ENCODE measurements at places on chromosomes 3 and 15.

GRCh38 chr3:22399566-22399965 is 648.6 kb upstream of the ZNF385D start:
- DNase-seq, result no peak

- DNase-seq, result peak; percentile 13
These were observed 988.4 kb downstream of the EPHA3 start for GRCh38 chr3:90095811-90096210.

- DNase-seq, result peak; percentile 69
These were observed 48.6 kb upstream of the DUSP7 start for GRCh38 chr3:52104684-52105640.

- no peak for DNase-seq
These were observed 28.1 kb downstream of the SLMAP start for GRCh38 chr3:57784089-57784735.

- no peak for DNase-seq
These were observed 759 bp downstream of the GALNT15 start for GRCh38 chr3:16174976-16175901.

DNA sequence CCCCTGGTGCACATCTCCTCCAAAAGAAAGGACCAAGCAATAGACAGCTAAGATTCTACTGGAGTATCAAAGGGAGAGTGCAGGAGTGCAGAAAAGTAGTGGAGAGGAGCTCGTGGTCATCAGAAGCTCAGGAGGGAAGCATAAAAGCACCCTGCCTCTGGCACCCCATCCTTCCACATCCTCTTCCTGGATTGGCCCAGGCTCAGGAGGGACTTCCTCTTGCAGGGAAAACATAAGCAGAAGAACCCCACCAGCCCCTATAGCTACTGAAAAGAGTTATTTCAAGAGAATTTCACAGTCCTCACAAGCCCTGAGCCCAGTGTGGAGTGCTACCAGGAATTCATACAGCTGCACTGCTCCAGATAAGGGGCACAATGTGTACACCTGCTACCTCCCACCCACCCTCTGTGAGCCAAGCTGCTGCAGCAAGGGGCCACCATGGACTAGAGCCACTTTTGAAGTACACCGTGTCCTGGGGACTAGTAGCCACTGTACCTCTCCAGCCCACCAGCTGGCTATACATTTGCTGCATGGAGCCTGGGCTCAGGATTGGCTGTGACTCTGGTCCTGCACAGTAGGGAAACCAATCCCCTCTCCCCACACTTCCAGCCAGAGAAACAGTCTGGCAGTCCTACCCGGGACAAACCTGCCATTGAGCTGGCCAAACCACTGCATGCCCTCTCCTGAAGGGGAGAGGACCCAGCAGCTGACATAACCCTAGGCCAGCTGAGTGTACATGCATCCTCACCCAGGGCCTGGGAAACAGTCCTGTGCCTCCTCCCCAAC is 43.0 kb downstream of the CD200R1 start:
- no peak for DNase-seq

- peak; percentile 39 for DNase-seq
These were observed 813.2 kb downstream of the AGBL1 start for GRCh38 chr15:86892774-86893449.

GRCh38 chr15:40538976-40539375 is 25.9 kb downstream of the CCDC32 start:
- DNase-seq, result peak; percentile 13

GRCh38 chr3:62159709-62160092 is 213.6 kb downstream of the FEZF2 start:
- peak; percentile 83 for DNase-seq

DNA sequence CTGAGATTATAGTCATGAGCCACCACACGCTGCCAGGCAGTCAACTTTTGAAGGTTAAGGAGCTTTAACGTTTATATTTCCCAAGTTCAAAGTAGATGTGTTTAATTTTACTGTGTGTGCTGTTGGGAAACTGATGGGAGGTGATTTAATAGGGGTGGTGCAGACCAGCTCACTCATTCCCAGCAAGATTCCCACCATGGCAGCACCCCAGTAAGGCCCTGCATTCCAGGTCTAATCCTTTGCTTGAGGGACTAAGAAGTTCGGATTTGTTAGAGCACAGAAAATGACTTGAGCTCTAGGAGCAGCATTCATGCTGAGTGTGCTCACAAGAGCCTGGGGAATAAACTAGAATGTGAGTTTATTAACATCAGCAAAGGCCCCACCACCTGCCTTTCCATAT is 25.2 kb downstream of the TSEN2 start:
- no peak for DNase-seq

DNA sequence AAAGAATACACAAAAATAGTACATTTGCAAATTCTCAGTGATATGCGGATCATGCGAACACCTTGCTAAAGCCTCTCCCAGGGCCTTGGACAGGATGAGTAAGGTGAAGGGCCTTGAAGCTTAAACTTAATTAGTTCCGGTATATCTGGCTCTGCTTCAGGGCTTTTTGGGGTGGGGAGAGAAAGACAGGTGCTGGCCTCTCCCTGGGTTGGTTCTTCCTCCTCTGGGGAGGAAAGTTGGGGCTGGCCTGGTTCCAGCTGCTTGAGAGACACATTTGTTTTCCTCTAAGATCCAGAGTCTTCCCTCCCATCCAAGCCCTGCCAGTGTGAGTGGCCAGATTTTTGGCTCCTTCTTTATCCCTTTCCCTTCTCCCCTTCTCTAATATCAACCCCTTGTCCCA is 64.7 kb upstream of the EPHB3 start:
- peak; percentile 52 for DNase-seq

GRCh38 chr3:183211352-183211751 is 41.7 kb upstream of the B3GNT5 start:
- no peak for DNase-seq

DNA sequence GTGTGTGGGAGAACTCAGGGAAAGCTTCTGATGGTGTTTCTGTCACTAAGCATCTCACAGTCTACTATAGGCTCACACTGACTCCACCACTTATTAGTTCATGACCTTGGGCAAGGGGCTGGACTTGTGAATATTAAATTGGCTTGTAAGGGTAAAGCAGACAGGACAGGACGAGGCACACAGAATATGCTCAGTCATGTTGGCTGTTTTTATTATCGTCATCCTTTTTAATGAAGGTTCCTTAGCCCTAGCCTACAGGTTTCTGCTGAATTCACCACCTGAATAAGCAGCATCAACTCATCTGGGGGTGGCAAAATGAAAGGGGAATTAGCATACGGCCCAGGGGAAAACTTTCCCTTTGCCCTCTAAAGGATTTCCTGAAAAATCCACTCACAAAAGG is 39.6 kb upstream of the LIPC start:
- DNase-seq, result no peak

- DNase-seq, result no peak
These were observed 11.1 kb downstream of the HCLS1 start for GRCh38 chr3:121649645-121650044.
